Psoas muscle (tissue), 8 donors: ENCODE measurements at places on chromosomes 11 and 22. TPM values are rescaled to one million over a fixed set of nuclear protein-coding genes. Genes with fewer than 3 reads are reported as not detected.

The C22orf39 gene
- 88.7 TPM for total RNA-seq

The UBQLNL gene
- total RNA-seq: not detected

The MS4A10 gene
- total RNA-seq: not detected

GRCh38 chr22:35274154-35274871, 17.0 kb downstream of the HMGXB4 start:
- H3K36me3 ChIP-seq: peaks cover 52% of the 10 kb centered on the region
- no peak overlapping the region for H3K4me3 ChIP-seq
- H3K27ac ChIP-seq: peak overlapping the region; percentile 64
- DNase-seq: no peak
- no peaks in the 10 kb centered on the region for H3K27me3 ChIP-seq

DNA sequence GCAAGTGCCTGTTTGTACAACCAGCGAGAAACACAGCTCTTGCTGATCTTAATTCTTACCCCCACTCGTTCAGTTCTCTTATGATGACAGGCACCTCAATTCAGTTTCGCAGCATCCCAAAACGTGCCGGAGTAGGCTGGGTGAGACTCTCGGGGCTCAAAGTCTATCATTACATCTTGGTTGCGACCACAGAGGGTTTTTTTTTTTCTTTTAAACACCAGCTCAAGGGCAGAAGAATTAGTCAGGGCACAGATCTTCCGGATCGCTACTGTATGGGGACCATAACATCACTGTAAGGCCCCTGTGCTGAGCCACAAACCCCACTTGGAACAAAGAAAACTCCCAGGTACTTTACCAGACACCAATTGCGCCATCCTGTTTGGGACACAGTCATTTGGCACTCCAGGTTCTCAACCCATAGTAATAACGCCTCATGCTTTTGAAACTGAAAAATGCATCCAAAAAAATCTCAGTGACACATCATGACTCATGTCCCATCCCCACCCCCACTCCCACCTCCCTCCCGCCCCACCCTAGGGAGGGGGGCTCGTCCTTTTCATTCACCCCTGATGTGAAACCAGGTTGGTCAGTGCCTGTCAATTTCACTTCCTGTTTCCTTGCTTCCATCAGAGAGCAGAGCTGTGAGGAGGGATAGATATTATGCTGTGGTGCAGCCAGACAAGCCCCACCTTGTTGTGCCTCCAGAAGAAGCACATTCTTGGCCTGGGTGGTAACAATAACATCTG, 41.0 kb upstream of the CD5 start:
- no peak overlapping the region for H3K27ac ChIP-seq
- H3K4me1 ChIP-seq: no peaks in the 10 kb centered on the region
- H3K4me3 ChIP-seq: no peak overlapping the region
- H3K36me3 ChIP-seq: no peaks in the 10 kb centered on the region
- no peaks in the 10 kb centered on the region for H3K27me3 ChIP-seq

DNA sequence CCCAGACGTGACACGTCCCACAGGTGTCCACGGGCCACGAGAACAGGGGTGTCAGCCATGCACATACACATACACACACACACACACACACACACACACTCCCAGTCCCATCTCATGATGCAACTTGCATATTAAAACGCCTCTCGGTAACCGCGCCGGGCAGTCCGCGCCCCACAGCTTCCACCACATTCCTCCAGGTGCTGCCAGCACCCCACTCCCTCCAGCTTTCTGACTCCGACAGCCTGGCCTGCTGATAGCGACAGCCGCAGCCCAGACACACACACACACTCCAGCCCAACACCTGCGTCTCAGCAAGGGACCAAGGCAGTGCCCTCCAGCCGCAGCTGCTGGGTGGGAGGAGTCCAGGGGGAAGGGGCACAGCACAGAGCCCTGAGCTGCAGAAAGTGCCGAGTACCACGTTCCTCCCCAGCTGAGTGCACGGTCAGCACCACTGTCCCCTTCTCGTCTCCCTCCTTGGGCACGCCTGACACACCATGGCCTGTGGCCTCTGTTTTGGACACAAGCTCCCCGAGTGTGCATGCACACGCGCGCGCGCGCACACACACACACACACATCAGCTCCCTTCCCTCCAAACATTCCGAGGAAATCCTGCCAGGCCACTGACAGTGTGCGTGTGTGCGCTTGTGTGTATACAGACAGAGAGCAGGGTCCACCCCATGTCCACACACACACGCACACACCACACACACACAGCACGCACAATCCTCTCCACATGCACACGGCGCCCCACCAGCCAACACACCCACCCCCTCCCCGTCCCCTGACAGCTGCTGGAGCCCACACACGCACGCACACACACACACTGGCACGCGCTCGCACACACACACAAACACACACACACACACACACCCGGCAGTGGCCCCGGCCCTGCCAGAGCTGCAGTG, 1.2 kb downstream of the ELFN2 start:
- DNase-seq: no peak
- no peak overlapping the region for H3K27ac ChIP-seq
- H3K4me3 ChIP-seq: no peak overlapping the region
- H3K4me1 ChIP-seq: no peaks in the 10 kb centered on the region
- H3K27me3 ChIP-seq: peaks cover 32% of the 10 kb centered on the region

GRCh38 chr11:15497366-15497765, 382.6 kb downstream of the INSC start:
- H3K4me3 ChIP-seq: no peak overlapping the region
- no peaks in the 10 kb centered on the region for H3K4me1 ChIP-seq
- H3K27ac ChIP-seq: no peak overlapping the region
- H3K36me3 ChIP-seq: no peaks in the 10 kb centered on the region

- no peak overlapping the region for H3K27ac ChIP-seq
- no peaks in the 10 kb centered on the region for H3K36me3 ChIP-seq
- H3K27me3 ChIP-seq: peaks cover 3% of the 10 kb centered on the region
- no peak overlapping the region for H3K4me3 ChIP-seq
- no peaks in the 10 kb centered on the region for H3K4me1 ChIP-seq
- DNase-seq: no peak
Measured at GRCh38 chr11:44530413-44531115, 34.9 kb upstream of the CD82 start.

- H3K27me3 ChIP-seq: no peaks in the 10 kb centered on the region
- H3K4me1 ChIP-seq: no peaks in the 10 kb centered on the region
Measured at GRCh38 chr11:21711341-21711740, 481.5 kb upstream of the ANO5 start.

DNA sequence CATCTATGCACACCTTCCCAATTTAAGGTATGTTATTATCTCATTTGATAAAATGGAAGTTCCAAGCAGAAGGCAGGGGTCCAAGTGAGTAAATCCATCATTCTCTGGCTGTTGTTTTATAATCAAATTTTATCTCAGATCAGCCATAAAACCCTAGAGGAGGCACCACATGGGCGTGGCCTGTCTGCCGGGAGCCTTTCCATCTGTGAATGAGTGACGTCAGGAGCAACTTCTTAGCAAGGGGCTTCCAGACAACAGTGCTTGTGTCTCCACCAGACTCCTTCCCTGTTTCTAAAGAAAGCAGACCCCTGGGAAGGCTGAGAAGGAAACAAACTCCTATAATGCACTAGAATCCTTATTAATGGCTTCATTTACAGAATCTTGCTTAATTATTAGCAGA, 13.5 kb downstream of the SEZ6L start:
- no peak overlapping the region for H3K4me3 ChIP-seq
- no peaks in the 10 kb centered on the region for H3K36me3 ChIP-seq
- H3K27ac ChIP-seq: no peak overlapping the region
- no peaks in the 10 kb centered on the region for H3K27me3 ChIP-seq

DNA sequence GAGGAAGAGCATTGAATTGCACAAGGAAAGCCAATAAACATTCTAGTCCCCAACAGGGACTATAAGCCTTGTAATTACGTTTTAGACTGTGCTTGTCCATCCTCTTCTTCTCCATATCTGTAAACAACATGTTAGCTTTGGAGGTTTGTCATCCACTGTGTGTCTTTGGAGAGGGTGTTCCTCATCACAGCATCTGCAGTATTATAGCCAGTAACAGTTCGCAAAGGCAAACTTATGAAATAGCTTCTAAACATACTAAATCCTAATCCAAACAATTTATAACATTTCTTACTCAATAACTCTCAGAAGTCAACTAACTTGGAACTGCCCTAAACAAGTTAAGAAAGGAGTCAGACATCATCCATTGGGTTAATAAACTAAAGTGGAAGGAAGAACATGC, 10.3 kb upstream of the BDNF start:
- no peaks in the 10 kb centered on the region for H3K4me1 ChIP-seq
- H3K4me3 ChIP-seq: no peak overlapping the region
- H3K27me3 ChIP-seq: peaks cover 3% of the 10 kb centered on the region
- H3K27ac ChIP-seq: no peak overlapping the region
- DNase-seq: no peak

DNA sequence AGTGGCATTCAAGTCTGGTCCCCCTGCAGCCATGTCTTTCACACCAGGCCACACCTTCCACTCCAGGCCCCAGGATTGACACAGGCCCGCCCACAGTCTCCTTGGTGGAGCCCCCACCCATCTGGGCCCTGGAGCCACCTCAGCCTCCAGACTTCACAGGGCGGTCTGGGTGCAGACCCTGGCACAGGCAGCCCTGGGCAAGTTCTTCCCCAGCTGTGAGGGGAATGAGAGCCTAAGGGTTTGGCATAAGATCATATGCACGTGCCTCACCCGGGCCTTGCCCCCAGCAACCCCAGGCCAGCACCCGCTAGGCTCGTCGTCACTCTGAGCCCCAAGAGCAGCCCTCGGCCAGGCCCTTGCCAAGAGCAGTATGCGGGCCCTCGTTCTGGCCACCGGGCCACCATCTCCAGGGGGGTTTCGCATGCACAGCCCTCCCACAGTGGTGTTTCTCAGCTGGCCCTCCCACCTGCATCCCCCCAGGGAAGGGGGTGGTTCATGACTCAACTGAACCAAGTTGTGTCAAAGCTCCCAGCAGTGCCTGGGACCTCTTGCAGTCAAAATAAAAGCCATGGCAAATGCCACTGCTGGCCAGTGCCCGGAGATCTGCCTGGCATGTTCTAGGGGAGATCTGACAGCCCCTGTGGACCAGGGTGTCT, 70.4 kb upstream of the KCNQ1OT1 start:
- DNase-seq: no peak
- H3K27ac ChIP-seq: no peak overlapping the region
- no peaks in the 10 kb centered on the region for H3K36me3 ChIP-seq
- no peaks in the 10 kb centered on the region for H3K4me1 ChIP-seq

GRCh38 chr11:17702876-17703275, 16.5 kb upstream of the MYOD1 start:
- no peak overlapping the region for H3K4me3 ChIP-seq
- H3K27ac ChIP-seq: no peak overlapping the region
- DNase-seq: no peak
- no peaks in the 10 kb centered on the region for H3K36me3 ChIP-seq
- H3K4me1 ChIP-seq: peaks cover 35% of the 10 kb centered on the region
- H3K27me3 ChIP-seq: no peaks in the 10 kb centered on the region
